ENCODE measurements at places on chromosomes 11 and 22.

DNA sequence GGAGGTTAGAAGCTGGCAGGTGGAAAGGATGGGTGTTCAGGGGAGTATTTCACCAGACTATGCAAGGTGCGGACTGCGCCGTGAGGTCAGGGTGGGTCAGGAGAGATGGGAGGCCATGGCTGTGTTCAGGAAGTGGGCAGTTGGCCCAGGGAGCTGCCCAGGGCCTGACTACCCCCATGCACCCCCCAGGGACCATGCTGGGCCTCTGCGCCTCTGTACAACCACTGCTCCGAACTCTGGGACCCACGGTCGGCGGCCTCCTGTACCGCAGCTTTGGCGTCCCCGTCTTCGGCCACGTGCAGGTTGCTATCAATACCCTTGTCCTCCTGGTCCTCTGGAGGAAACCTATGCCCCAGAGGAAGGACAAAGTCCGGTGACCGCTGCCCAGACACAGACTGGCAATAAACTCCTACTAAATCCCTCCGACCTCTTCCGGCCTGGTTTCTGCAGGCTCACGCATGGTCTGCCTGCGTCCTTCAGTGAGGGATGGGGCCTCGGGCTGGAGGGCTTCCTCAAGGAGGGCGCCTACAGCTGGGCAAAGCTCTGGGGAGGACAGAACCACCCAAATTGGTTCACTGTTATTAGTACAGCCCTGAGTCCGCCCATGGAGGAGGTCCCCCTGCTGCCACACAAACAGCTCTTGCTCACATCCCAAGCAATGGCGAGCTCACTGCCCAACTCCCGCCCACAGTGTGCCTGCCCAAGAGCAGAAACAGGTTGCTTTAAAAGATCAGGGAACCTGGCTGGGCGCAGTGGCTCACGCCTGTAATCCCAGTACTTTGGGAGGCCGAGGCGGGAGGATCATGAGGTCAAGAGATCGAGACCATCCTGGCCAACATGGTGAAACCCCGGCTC lies 4.2 kb downstream of the PHLDA2 start:
- DNase-seq = no peak

- DNase-seq = no peak
Observed at GRCh38 chr22:45208993-45209838, 31.5 kb downstream of the KIAA0930 start.

DNA sequence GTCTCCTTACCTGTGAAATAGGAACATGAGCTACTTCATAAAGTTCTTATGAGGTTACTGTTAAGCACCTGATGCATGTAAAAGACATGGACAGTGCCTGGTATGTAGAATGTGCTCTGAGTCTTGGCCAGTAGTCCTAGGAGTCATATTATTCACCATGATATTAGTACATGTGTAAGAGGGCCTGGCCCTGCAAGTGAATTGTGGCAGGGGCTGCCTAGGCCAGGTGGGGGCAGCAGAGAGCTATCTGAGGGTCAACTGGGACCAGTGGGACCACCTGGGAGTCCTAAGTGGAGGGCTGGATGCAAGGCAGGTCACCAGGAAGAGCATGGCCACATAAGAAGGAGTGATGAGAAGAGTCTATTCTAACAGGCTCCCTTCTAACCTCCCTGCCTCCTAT lies 529.5 kb downstream of the SOX6 start:
- peak; percentile 75 for DNase-seq

- no peak for DNase-seq
Observed at GRCh38 chr22:49322861-49323622, 504.6 kb downstream of the BRD1 start.

DNA sequence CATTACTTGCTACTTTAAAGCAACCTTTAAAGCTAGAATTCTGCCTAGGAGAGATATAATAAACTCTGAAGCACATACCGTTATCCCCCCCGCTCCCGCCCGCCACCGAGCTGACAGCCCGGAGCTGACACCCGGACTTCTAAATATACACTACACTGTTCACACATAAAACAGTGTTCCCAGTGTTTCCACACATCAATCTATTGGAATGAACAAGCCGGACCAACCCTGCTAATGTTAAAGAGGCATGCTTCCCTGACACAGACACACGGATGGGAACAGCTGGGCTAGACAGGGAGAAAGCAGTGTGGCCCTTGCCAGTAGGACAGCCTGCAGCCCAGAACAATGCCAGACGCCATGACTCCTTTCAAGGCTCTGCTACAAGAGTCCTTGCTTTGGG lies 108.4 kb upstream of the CSNK2A3 start:
- DNase-seq = no peak

DNA sequence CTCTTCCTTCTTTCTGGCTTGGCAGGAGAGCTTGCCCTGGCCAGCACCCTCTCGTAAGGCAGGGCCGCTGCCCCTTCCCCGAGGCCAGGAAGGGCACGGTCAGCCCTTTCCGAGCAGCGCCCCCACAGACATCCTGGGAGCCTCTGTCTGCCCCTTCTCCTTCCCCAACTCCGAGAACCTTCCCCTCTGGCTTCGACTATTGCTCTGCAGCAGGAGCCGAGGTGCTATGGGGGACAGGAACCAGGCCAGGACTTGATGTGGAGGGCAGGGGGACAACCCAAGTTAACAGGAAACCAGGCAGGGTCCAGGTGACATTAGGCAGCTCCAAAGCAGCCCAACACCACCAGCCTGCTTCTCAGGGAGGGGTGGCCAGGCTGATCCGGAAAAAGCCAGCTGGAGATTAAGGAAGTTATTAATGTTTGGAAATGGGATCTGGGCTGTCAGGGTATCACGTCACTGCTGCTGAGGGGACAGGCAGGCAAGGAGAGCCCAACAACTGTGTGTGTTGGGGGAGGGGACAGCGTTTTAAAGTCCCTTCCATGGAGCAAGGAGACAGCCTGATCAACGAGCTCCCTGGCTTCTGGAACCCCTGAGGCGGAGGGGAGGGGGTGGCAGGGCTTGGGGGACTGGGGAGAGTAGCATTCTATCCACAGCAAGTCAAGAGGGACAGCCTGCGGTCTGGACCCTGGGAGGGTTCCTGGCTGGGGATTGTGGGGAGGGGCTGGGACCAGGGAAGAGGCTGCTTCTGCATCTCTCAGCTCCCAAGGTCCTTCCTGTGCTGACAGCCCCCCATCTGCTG lies 27.3 kb downstream of the SYT7 start:
- DNase-seq = no peak

GRCh38 chr11:4368286-4368685 lies at the start of gene OR52B4:
Gene OR52B4, minus strand, starts transcription at chr11:4368386. Its CDS starts 91 bp downstream, at chr11:4368295.
- DNase-seq = no peak

- no peak for DNase-seq
Observed at GRCh38 chr22:23251445-23252093, 71.3 kb downstream of the BCR start.

- no peak for DNase-seq
Observed at GRCh38 chr22:40874016-40874415, 12.1 kb upstream of the DNAJB7 start.

DNA sequence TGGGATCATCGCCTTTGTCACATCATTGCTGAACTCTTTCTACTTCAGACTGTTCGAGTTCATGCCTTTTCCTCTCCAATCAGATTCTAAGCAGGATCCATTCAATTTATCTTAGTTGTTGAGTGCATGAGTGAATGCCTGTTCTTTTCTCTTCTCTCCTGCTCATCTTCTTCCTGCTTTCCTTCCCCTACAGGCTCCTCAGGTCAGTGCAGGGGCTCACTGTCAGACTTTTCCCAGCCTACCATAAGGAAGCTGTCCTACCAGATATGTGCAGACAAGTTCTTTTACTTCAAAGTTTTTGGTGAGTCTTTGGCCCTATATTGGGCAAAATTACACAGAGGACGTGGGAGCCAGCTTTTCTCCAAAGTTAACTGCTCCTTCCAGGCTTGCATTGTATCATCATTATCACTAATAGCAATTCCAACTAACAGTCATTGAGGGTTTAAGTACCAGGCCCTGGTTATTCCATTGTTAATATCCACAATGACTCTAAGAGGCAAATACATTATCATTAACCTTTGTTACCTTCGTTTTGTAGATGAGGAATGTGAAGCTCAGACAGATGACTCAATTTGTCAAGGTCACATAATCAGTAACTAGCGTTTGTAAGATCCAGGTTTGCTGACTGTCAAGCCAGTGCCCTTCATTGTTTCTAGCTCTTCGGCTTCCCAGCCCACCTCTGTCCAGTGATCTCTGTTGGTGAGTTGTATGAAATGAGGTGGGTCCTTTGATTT lies 30.4 kb downstream of the OR6Q1 start:
- DNase-seq = no peak

GRCh38 chr11:104148074-104148473 lies 15.9 kb downstream of the PDGFD start:
- DNase-seq = peak; percentile 68

DNA sequence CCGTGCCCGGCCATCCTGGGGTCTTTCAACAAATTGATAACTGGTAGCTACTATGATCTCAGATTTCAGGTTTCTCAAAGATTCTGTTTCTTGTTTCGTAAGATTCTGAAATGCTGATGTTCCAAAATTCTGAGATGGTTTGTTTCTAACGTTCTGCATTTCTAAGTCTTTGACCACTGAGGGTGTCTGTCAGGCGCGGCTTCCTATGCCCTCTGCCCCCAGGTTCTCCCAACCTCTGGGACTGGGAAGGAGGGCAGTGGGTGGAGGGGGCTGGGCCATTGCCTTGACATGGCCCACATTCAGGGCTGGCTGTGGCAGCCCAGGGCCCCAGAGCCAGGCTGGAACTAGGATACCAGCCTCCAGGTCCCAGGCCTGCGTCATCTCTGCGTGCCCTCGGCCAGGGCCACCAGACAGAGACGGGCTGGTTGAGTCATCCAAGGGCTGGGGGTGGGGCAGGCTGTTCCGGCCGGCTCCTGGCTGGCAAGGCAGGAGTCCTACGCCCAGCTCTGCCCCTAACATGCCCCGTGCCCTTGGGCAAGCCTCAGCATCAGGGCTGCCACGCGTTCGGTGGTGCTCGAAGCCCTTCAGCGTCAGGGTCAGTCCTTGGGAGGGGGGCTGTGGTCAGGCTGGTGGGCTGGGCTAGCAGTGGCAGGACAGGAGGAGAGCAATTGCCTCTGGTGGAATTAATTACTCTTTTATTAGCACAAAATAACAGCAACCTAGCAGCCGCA lies 5.2 kb downstream of the TMEM134 start:
- DNase-seq = no peak

DNA sequence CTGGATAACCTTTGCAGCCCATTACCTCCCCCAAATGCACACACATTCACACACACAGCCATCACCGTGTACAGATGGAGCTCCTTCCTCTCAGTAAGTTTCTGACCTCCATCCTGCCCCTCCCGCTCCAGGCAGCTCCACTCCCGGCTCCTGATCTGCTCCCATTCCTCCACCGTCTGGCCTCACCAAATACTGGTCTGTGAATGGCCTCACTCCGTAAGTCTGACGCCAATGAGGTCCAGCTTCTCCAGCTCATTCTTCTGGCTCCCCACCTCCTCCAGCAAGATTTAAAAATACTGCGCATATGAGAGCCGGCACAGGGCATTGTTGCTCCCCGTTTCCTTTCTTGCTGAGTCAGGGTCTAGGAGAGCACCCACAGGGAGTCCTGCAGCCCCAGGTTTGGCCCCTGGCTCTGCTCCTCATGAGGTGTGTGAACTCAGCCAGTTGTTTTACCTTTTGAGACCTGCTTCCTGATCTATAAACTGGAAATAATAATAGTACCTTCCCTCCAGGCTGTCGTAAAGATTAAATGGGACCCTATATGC lies 14.0 kb upstream of the TUB start:
- DNase-seq = no peak

DNA sequence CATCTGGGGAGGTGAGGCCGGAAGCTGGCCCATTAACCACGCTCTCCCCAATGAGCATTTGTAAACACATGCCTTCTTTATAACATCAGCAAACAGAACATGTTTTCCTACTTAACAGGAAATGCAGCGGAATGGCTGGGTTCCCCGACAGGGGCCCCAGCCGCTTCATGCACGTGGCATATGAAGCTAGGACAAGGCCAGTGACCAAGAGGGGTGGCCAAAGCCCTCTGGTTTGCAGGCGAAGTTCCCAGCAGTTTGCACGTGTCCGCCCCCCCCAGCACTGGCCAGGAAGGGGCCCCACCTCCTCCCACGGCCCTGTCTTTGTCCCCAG lies 38.7 kb upstream of the LINC01488 start:
- no peak for DNase-seq

DNA sequence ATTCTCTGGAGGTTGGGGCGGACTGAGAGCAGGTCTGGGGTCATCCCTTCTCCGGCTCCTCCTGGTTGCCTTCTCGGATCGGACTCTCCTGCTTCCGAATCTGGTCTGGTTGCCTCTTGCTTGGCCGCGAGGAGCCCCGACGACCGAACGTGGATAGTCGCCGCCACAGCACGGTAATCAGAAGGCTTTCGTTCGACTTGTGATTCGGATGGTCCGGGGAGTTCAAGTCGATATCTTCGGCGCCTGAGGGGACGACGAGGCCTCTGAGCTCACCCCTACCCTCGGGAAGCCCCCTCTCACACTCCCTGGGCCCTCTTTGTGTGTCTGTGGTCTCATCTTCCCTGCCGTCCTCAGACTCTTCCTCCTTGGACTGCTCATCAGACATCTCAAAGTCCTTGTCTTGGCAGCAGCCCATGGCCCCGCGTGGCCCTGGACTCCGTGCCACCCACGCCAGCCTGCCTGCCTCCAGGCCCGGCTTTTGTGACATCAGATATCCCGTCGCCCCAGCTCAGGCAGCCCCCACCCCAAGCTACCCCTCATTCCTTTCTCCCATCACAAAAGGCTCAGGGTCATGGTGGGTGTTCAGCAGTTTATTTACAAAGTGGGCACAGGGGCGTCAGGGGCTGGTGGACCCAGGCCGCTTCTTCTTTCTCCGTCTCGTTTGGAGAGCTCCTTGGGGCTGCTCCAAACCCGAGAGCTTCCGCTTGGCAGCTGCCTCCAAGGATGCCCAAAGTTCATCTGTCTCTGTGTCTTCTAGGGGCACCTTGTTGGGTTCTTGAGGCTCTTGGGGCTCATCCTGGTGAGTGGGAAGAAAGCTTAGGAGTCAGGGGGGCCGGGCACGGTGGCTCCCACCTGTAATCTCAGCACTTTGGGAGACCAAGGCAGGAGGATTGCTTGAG lies at the start of gene TEX54:
TEX54 (minus strand) TSS at position 506 of the 899 bp plus-strand sequence.
- no peak for DNase-seq

- no peak for DNase-seq
Observed at GRCh38 chr11:68977781-68978625, 2.8 kb downstream of the MRGPRD start.

GRCh38 chr11:10622957-10623791 lies 54.7 kb upstream of the LYVE1 start:
- DNase-seq = no peak

GRCh38 chr11:111081021-111081511 lies 164.5 kb upstream of the POU2AF2 start:
- DNase-seq = peak; percentile 12

- DNase-seq = no peak
Observed at GRCh38 chr11:65662247-65662798, 393 bp downstream of the RELA start.

DNA sequence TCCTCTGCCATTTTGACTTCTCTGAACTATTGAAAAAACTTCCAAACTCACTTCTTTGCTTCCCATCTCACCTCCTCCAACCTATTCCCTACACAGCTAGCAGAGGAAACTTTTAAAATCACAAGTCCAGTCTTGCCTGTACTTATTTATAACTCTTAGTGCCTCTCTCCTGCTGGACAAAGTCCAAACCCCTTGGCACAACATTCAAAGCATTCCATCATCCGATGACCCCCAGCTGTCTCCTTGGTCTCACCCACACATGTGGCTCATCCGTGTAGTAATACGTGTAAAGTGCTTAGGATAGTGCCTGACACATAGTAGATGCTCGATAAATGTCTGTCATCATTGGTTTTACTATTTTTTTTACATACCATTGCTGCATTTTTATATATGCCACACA lies 101.4 kb downstream of the PARVA start:
- no peak for DNase-seq

Data from NCI-H446 (cell line).